ENCODE measurements at places on chromosomes 11 and 22.

DNA sequence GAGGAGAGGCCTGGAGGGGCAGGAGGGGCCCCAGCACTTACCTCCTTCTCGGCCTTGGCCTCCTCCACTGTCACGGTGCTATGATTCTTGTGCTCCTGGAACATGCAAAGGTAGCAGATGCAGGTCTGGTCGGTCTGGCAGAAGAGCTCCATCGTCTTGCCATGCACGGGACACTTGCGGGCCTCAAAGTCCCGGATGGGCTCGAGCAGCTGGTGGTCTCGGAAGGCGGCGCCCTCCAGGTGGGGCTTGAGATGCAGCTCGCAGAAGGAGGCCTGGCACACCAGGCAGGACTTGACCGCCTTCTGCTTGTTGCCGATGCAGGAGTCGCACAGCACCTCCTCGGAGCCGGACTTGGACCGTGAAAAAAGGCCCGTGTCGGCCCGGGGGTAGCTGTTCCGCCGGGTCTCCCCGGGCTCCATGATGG is 714 bp downstream of the TRIM29 start:
- DNase-seq: no peak

DNA sequence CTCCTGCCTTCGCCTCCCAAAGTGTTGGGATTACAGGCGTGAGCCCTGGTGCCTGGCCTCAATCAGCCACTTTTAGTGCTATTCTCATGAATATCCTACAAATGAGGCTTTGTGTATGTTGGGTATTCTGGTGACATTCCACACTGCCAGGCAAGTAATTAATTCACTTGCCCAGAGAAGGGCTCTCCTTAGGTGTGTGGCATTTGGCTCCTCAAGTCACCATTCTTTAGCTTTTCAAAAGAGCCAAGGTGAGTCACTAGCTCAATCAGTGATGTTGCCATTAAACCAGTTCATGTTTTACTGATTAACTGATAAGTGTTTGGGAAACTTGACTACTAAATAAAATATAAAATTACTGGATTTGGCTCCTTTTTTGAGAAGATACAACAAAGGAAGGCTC is 52.2 kb downstream of the SLC25A17 start:
- no peak for DNase-seq

- DNase-seq: no peak
These were observed 914 bp downstream of the INPPL1 start for GRCh38 chr11:72225411-72225951.

DNA sequence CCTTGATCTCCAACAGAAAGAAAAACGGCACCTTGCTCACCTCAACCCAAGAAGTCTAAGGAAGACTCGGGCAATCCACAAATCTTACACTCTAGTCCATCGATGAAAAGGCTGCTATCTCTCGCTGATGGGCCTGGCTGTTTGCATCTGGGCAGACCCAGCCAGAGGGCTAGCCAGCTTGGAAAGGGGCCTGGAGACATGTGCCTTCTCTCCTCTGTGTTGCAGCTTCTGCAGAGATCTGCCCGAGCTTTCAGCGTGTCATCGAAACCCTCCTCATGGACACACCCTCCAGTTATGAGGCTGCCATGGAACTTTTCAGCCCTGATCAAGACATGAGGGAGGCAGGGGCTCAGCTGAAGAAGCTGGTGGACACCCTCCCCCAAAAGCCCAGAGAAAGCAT is 3.2 kb downstream of the SCGB1A1 start:
- DNase-seq: no peak

GRCh38 chr22:42560781-42561180 is 7.0 kb downstream of the SERHL2 start:
- DNase-seq: peak; percentile 21

GRCh38 chr11:120039039-120039438 is 98.9 kb downstream of the TRIM29 start:
- no peak for DNase-seq

GRCh38 chr11:46520971-46521745 is 72.7 kb downstream of the AMBRA1 start:
- no peak for DNase-seq

DNA sequence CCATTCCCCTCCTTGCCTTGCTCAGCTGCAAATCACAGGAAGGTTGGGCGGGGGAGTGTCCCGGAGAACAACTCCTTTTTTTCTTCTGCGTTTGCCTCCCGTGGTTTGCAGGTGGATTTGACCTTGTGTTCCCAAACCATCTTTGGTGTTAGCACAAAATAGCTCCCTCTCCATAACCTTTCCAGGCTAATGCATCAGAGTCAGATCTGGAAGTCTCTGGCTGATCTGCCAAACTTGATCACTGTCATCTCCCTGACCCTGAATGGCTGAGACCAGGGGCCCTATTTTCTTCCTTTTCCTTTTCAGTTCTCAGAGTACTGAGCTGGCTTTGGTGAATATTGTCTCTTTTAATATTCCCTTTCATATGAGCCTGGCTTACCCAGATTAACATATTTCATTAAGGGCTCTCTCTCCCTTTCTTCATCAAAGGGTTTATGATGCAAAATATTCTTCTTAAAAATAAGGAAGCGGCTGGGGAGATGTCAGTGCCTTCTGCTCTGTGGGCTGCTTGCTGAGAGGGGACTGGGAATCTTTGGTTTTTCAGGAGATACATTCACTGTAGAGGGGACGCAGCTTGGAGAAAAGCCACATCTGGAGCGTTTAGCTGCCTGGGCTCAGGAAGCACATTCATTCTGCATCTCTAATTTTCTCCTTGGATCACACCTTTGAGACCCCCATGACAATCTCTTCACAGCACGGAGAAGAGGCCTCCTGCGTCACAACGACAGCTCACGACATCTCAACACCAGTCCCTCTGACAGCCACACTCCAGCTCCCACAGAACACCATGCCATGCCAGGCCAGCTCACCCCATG is 148.3 kb downstream of the CEP164 start:
- no peak for DNase-seq

DNA sequence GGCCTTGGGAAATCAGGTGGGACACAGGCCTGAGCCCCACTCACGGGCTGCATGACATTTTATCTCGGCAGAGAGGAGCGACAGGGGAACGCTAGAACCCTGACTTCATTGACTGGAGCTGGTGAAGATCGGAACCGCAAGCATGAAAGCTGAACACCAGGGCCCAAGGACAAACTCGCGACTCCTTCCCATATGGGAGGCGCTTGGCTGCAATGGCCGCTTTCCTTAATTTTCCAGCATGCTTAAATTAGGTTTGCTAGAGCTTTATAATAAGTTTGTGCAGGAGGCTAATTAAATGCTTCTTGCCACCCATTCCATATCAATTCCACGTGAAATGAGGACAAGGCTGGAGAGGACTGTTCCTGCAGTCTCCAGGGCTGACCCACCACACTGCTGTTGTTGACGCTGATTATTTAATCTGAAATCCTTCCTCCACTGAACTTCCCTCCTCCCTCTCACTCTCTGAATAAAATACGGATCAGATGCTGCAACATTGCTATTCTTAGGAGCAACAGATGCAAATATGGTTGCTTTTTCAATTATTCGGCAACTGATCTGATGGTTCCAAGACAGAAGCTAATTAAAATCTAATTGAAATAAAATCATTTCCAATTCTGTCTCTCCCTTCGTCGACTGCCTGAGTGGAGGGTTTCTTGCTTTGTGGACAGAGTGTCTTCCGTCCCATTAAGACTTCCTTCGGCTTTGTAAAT is 692.9 kb downstream of the OPCML start:
- no peak for DNase-seq

- no peak for DNase-seq
These were observed 19.4 kb downstream of the IGLL5 start for GRCh38 chr22:22906907-22907550.

DNA sequence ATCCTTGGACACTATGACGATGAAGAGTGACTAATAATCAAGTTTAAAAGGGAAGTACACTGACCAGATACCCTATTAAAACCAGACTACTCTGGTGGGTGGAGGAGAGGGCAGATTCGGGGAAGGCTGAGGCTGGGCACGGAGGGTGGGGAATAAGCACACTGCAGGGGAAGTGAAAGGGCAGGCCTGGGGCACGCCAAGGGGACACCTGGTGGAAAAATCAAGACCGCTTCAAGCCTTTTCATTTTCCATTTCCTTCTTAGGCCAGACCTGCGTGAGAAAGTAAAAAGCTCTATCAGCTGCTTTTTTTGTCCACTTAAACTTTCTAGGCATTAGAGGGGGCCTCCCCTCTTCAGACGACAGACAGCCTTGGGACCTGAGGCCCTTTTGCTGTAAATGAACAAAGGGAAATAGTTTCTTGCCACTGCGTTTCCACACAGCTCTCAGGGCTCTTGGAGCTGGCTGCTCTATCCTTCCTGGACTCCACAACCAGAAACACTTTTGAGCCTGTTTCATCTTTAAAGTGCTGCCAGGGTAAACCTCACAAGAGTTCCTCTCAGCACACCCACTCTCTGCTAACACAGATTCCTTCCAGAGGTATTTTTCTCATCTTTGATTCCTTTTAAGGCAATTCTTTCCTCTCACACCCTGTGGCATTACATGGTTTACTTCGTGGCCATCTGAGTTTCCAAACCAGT is 25.0 kb upstream of the SERPIND1 start:
- no peak for DNase-seq

GRCh38 chr11:72786305-72787215 is 7.3 kb downstream of the STARD10 start:
- DNase-seq: no peak

DNA sequence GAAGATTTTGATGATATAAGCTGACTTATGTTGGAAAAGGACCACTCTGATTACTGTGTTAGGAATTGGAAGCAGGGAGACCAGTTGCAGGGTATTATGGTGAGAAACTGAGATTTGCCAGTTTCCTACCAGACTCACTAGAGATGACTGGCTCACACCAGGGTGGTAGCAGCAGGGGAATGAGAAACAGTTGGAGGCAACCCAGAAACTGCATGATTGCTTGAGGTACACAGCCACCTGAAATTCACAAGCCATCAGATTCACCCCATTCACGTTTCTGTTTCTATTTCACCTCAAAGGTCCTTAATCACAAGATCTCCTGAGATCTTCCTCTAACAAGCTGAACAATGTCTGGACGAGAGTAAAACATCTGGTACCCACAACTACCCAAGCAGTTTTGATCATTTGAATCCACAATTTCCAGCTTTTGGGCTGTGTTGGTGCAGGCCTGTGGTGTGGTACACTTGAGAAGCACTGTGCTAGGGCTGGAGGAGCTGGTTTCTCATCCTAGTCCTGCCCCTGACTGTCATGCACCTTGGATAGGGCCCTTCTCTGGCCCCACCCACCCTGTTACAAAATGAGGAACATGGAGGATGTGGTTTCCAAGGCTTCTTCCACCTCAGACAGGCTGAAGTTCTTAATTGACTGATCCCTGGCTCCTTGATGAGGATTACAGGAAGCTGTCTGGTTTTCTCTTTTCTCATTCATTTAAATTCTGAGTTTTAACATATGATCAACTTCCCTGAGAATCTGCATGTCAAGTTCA is 233.4 kb downstream of the INSC start:
- no peak for DNase-seq

- no peak for DNase-seq
These were observed 35.2 kb upstream of the CCDC89 start for GRCh38 chr11:85721191-85721590.

GRCh38 chr11:120244476-120245365 is 4.8 kb downstream of the POU2F3 start:
- no peak for DNase-seq

- peak; percentile 76 for DNase-seq
These were observed 9.4 kb upstream of the SF1 start for GRCh38 chr11:64787526-64788320.

GRCh38 chr11:98616098-98616655 is 404.6 kb upstream of the CNTN5 start:
- no peak for DNase-seq

GRCh38 chr11:35539256-35539655 is 13.8 kb upstream of the PAMR1 start:
- no peak for DNase-seq

- no peak for DNase-seq
These were observed 47.0 kb downstream of the CDPF1 start for GRCh38 chr22:46202897-46203600.

- DNase-seq: no peak
These were observed 7.3 kb downstream of the CD6 start for GRCh38 chr11:60978546-60979380.

GRCh38 chr11:69373251-69373635 is 79.3 kb downstream of the MYEOV start:
- no peak for DNase-seq

GRCh38 chr11:75155570-75156422 is 4.9 kb downstream of the SLCO2B1 start:
- no peak for DNase-seq

DNA sequence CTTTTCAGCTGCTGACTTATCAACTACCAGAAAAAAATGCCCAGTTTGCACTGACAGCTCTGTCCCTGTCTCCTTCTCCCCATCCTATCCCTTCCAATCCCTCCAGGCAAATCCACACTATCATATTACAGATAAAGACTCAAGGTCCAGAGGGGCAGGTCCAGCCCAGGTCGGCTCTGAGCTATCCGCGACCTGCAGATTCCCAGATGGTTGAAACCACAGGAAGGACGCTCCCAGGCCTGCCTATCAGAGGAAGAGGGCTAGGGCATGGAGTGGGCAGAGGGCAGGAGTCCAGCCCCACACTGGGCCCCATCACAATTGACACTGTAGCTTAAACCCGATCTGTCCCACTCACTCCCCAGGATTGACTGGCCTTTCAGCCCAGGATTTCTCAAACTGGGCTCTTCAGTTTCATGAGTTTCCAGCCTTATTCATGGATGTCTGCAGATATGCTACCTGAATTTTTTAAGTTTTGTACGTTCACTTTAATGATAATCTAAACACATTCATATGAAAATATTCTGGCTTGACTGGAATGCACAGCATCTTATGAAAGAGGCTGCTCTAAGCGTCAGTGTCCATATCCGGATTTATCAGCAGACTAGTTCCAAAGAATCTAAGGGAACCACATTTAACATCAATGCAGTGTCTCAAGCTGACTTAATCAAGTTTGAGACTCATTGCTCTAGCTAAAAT is 16.4 kb upstream of the FCHSD2 start:
- no peak for DNase-seq

DNA sequence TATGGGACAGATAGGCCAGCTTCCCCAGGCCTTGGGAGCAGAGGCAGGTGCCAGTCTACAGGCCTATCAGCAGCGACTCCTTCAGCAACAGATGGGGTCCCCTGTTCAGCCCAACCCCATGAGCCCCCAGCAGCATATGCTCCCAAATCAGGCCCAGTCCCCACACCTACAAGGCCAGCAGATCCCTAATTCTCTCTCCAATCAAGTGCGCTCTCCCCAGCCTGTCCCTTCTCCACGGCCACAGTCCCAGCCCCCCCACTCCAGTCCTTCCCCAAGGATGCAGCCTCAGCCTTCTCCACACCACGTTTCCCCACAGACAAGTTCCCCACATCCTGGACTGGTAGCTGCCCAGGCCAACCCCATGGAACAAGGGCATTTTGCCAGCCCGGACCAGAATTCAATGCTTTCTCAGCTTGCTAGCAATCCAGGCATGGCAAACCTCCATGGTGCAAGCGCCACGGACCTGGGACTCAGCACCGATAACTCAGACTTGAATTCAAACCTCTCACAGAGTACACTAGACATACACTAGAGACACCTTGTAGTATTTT is 26.6 kb upstream of the L3MBTL2 start:
- no peak for DNase-seq
